ENCODE measurements at places on chromosomes 2 and 18.

DNA sequence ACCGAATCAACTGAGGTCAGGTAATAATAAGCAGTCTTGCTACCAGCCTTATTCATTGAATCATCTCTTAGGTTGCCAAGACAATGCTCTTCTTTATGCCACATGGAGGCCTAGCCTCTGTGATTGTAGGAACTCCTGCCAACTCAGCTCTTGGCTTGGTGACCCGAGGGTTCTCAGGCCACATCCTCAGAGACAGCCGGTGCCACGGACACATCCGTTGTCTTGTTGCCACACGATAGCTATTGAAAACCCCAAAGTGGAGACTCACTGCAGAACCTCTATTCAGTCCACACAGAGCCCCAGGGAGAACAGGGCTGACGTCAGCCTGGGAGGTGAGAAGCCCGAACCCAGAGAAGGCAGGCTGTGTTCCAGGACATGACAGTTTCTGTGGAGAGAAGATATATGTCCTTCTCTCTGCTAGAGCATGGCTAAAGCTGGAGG lies 53.5 kb upstream of the TGFA start:
- no peak for DNase-seq

DNA sequence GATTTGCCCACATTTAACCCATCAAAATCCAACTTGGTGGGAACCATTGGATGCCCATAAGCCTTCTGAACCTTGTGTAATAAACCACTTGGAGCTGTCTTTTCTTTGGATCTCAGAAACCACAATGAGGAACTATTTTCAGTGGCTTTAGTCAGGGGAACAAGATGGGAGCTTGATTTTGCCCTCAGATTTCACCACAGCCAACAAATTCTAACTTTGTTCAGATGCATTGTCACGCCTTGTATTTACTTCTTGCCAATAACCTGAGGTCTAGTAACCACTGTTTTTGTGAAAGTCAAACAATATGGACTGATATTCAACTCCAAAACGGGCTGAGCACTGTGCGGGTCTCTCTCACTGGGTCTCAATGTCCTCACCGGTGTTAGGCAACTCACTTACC lies 508.2 kb downstream of the TNS1 start:
- no peak for DNase-seq

- no peak for DNase-seq
Measured at GRCh38 chr2:62631160-62632085, 74.1 kb upstream of the EHBP1 start.

- DNase-seq, result no peak
Measured at GRCh38 chr2:236972491-236973342, 113.0 kb upstream of the COPS8 start.

GRCh38 chr2:207139552-207139951 lies 26.2 kb downstream of the KLF7 start:
- DNase-seq, result no peak

DNA sequence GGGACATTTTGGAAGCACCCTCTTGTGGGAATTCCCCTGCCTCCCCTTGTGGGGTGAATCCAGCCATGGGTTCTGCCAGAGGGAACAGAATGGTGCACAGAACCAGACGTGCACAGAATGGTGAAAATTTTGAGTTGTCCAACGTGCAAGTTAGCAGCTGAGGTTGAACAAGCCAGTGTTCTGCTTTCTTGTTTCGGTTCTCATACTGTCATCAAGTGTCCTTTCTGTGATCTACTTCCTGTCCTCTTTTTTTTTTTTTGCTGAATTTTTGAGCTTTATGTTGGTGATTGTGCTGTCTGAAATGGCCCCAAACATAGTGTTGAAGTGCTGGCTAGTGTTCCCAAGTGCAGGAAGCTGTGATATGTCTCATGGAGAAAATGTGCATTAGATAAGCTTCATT lies 21.5 kb upstream of the REEP1 start:
- DNase-seq, result no peak

DNA sequence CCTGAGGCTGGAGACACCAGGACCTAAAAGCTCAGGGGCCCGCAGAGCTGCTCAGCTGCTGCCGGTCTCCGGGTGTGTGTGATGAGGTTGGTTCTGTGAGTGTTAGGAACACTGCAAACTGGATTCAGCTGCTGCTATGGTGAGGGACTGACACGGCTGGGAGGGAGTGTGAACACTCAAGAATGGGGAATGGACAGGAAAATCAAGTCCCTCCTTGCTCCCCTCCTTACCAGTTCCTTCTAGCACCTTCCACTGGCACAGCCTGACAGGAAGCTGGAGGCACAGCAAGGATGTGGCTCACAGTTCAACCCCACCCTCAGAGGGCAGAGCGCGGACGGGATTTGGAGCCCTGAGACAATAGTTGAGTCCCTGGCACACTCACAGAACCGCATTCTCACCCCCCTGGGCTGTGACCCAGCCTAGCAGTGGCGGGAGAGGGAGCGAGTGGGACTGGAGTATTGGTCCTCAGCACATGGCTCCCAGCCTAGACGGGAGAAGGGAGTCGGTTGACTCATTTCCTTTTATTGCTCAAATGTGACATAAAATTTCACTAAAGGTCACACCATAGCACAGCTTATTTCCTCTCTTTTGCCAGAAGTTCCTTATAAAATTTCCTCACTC lies 42.5 kb downstream of the LRRC30 start:
- DNase-seq, result no peak

DNA sequence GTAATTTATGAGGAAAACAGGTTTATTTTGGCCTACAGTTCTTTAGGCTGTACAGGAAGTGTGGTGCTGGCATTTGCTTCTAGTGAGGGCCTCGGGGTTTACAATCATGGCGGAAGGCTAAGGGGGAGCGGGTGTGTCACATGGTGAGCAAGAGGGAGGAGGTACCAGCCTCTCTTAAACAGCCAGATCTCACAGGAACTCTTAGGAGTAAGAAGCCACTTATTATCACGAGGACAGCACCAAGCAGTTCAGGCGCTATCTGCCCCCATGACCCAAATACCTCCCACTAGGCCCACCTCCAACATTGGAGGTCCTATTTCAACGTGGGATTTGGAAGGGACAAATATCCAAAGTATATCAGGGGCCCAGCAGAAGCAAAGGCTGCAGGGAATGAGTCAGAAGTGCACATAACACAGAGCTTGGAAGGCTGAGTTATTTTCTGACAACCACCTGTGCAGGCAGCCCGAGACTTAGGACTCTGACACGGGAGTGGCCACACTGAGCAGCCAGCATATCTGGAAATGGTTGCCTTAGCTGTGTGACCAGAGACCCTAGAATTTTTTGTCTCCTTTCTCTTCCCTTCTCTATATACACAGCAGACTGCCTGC lies 170.9 kb downstream of the PRPF40A start:
- DNase-seq, result no peak

GRCh38 chr2:205848601-205849000 lies 166.3 kb downstream of the NRP2 start:
- DNase-seq, result no peak

GRCh38 chr2:12334412-12334966 lies 382.2 kb upstream of the TRIB2 start:
- no peak for DNase-seq

DNA sequence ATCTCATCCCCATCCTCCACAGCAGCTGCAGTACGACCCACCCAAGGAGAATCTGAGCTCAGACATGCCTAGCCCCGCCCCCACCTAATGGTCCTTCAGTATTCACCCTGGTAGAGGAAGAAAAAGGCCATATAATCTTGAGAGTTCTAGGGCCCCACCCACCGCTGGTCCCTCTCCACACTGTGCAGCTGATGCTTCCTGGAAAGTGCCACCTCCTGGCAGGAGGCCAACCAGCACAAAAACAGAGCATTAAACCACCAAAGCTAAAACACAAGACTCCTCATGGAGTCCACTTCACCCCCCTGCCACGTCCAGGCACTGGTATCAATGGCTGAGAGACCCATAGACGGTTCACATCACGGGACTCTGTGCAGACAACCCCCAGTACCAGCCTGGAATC lies 40.7 kb downstream of the MC4R start:
- DNase-seq, result no peak

DNA sequence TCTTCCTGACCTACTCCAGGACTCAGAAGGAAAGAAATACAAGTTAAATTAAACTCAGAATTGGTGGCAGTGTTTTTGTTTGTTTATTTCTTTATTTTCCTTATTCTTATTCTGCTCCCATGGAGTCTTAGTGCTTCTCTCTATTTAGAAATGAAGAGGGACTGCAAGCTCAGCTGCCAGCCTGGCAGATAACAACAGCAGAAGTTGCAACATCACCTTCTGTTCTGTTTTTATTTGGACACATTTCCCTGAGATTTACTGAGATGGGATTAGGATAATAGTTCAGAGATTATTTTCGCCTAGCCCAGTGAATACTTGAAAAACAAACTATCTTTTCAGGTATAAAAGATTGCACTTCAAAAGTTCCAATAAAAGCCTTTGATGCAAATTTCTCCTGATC lies 70.4 kb upstream of the DTNA start:
- no peak for DNase-seq

- no peak for DNase-seq
Measured at GRCh38 chr2:107801498-107801897, 25.2 kb upstream of the RGPD4 start.

DNA sequence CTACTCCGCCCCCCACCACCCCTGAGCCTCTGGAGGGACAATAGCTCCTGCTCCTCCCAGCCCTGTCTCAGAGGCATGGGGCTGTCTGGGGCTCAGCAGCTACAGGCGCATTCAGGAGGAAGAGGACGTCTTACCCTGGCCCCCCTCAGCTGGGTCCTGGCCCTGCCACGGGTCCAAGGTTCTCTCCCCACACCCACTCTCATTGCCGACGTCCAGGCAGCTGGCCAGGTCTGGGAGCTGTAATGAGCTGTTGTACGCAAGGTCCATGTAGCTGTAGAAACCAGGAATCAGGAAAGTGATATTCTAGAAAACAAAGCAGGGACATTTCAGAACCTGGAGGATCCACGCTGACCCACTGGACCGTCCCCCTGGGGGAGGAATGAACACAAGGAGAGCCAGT lies 13.5 kb downstream of the PASK start:
- no peak for DNase-seq

DNA sequence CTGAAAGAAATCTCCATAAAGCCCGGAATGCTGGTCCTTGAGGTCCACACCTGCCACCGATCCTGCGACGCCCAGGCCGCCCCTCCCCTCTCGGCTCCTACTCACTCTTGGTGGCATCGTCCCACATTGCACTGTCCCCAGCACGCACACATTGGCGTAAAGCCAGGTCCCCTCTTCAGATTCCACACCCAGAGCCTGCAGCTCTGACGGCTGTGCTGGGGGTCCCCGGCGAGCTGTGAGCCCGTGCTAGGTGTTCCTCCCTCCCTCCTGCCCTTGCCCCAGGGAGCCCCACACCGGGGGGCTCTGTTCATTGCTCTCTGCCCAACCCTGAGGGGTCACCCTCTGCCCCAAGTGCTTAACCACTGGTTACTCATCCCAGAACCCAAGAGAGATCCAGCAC lies 8.5 kb downstream of the TPO start:
- DNase-seq, result no peak

DNA sequence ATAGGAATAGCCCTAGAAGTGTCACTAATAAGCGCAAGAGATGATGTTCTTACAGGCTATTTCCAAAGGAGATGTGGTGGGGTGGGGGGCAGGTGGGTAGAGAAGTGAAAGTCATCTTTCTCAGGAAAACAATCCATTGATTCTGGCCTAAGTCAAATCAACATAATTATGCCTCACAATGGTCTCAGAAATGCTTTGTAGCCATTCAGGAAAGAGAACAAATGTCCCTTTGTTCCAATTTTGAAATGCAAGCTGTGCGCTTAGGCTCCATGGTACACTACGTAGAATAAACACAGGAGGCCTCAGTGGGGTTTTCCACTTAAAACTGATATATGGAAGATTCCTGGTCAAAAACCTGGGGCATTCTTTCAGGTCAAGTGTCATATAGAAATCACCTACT lies 529.9 kb upstream of the KLHL29 start:
- DNase-seq, result no peak

DNA sequence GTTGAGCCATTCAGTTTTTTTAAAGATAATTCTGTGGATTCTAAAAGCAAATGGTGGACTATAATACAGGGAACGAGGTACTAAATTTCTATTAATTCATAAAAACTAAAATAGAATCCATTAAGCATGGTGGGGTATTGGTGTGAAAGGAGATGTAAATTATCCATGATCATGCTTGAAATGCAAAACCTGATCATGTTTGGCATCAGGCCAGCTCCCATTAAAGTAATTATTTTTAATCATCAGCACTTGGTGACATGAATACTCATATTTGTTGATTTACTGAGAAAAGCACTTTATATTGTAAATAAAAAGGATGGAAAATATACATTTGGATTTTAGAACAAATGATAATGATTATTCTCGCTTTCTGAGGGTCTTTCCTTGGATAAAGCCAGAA lies 232.3 kb upstream of the MEIS1 start:
- no peak for DNase-seq

- no peak for DNase-seq
Measured at GRCh38 chr2:236257575-236257974, 6.6 kb downstream of the ASB18 start.

DNA sequence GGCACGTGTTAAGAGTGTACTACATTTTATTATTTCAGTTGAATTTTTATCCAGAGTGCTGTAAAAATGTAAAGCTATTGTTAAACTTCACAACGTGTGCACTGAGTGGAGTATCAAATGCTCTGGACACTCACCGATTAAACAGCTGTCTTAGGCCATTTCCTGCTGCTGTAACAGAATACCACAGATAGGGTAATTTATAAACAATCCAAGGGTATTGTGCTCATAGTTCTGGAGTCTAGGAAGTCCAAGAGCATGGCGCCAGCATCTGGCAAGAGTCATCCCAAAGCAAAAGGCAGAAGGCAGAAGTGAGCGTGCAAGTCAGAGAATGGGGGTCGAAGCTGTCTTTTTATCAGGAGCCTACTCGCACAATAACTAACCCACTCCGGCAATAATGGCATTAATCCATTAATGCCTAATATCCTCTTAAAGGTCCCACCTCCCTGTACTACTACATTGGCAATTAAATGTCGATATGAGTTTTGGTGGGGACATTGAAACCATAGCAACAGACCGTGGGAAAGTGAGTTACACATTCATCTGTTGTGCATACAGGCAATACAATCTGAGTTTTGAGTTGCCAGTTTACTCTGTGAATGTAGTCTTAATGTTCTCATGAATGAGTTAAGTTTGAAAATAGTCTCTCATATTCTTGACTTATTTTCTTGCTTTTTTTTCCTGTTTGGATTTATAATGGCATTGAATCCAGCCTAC lies 64.8 kb downstream of the ARMC9 start:
- no peak for DNase-seq

GRCh38 chr2:151644580-151644979 lies 89.7 kb downstream of the NEB start:
- no peak for DNase-seq

- DNase-seq, result no peak
Measured at GRCh38 chr18:53033128-53033527, 693.1 kb downstream of the DCC start.

DNA sequence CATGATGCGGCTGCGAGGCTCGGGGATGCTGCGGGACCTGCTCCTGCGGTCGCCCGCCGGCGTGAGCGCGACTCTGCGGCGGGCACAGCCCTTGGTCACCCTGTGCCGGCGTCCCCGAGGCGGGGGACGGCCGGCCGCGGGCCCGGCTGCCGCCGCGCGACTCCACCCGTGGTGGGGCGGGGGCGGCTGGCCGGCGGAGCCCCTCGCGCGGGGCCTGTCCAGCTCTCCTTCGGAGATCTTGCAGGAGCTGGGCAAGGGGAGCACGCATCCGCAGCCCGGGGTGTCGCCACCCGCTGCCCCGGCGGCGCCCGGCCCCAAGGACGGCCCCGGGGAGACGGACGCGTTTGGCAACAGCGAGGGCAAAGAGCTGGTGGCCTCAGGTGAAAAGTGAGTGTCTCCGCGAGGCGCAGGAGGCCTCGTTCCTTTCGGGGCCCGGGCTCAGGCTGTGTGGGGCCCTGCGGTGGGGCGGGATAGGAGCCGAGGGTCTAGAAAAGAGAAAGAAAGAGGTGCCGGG lies 520 bp downstream of the GLS start:
- no peak for DNase-seq
